ENCODE measurements at places on chromosomes 7 and 10. TPM values are rescaled to one million over a fixed set of nuclear protein-coding genes. Genes with fewer than 3 reads are reported as not detected.

The A1CF gene
- 0.55 TPM for polyA plus RNA-seq

The AS3MT gene
- polyA plus RNA-seq, result 0.59 TPM

The VTI1A gene
- polyA plus RNA-seq, result 18.7 TPM

The MUC3A gene
- not detected for polyA plus RNA-seq

The CYP26C1 gene
- not detected for polyA plus RNA-seq

The TUBB8 gene
- polyA plus RNA-seq, result not detected

The DGKB gene
- polyA plus RNA-seq, result 65.8 TPM

The C10orf71 gene
- not detected for polyA plus RNA-seq

The CYP26A1 gene
- polyA plus RNA-seq, result 0.73 TPM

The NPC1L1 gene
- polyA plus RNA-seq, result not detected

The MBLAC1 gene
- polyA plus RNA-seq, result not detected

The HHEX gene
- not detected for polyA plus RNA-seq
